ENCODE measurements at places on chromosomes 12 and 14.
A peak's percentile ranks its signal among the peaks of the same experiment; 100 is the strongest.

DNA sequence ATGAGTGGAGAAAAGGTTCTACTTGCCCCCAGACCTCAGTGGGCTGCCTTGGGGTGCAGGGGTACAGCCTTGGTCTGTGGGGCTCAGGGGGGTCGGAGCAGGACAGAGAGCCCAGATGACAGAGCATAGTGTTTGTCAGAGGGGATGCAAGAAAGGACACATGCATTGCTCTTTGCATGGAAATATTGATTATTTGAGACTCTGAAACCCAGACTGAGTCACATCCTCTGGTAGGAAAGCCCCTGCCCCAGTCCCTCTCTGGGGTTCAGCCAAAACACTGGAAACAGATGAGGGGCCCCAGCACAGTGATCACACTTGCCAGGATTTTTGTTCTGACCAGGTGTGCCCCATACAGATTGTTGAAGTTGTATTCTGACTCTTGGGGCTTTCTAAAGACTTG, 1094.4 kb downstream of the BCL11B start:
- peak; percentile 65 for DNase-seq

DNA sequence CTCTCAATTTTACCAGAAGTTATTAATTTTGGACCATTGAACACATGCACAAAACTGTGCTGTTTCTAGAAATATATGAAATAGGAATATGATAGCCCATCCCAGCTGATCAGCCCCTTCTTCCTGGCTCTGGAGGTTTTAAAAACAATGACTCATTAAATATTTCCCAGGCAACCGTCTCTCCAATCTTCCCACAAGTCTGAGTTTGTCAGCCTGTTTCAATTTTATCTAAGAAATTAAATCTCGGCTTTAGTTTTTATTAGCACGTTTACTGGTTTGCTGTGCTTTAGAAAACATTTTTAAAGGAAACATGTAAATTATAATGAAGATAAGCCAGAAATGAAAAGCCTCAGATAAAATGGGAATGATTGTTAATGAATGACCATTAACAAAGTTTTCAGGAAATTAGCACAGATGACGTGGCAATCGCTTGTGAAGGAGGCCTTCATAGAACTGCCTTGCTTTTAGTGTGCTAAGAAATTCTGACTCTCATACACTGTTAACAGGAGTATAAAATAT, 89.3 kb upstream of the RAP1B start:
- DNase-seq, result no peak

DNA sequence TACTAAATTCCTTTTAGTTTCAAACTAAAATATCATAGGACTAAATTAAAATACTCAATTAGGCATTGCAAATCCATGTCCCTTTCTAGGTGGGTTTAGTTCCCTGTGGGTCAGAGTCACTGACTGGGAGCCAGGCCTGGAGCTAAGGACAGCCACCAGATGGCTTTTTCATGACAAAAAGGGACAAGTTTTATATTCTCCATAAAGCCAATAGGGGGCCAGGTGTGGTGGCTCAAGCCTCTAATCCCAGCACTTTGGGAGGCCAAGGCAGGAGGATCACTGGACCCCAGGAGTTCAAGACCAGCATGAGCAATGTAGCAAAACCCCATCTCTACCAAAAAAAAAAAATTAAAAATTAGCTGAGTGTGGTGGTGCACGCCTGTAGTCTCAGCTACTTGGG, 35.4 kb upstream of the EIF5 start:
- DNase-seq, result no peak

- DNase-seq, result no peak
Measured at GRCh38 chr14:93175492-93175891, 9.2 kb downstream of the MOAP1 start.

DNA sequence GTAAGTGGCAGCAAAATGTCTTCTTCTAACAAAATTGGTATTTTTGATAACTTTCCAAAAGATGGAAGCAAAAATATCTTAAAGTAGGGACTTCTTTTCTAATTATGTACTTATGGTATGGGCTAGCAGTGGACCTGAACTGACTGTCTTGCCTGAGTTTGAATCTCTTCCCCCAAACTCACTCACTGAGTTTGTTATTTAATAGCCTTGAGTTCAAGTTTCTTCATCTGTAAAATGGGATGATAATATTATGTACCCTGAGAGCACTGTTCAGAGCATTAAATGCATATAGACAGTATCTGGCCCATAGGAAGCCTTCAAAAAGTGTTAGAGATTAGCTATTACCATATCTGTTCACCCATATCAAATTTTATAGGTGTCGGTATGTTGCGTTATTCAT, 210.4 kb upstream of the NUDT4 start:
- no peak for DNase-seq
